Activated naive CD4-positive, alpha-beta T cell (primary cell): ENCODE measurements at places on chromosomes 3 and 15.

DNA sequence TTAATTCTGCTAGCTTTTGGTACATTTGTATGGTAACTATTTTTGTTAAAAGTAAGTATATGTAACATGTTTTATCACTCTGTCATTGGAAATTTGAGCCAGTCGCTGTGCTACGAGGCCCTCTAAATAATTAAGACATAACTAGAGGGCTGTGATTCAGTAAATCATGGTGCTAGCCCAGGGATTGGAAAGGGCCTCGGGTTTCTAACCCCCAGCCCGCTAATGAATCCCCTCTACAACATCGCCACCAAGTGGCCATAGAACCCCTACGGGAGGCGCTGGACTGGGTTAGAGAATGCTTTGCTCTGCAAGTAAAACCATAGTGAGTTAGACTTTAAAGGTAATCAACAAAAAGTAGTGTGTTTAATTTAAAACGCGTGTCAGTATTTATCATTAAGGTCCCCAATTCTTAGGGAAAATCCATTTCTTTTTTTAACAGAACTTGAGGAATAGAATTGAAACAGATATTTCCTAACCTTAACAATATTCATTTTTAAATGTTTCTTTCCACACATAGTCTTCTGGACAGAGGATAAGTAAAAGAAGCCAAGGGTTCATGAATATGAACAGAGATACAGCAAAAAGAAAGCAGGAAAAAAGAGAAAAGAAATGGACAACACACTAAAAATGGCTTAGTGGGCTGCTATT lies 744.7 kb downstream of the EPHA3 start:
- no peak for DNase-seq

- DNase-seq = no peak
Observed at GRCh38 chr3:112822064-112823055, 24.3 kb downstream of the CD200R1L start.

GRCh38 chr3:63352008-63352279 lies 73.8 kb downstream of the SYNPR start:
- no peak for DNase-seq

DNA sequence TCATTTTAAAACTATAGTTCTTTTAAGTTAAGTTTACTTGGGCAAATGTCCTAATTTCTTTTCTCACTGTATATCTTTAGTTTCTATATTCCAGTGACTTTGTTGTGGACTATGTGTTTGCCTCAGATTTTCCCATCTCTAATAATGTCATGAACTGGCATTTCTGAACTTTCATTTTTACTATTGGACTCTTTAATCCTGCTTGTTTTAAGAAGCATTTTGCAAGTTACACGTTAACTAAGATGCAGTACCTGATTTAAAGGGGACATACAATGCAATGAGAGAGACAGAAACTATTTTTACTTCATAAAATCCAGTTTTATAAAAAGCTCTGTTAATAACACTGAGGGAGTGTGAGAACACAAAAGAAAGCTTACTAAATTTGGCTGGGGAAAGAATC lies 58.6 kb upstream of the PHLDB2 start:
- DNase-seq = no peak

GRCh38 chr15:70437882-70438451 lies 325.4 kb downstream of the UACA start:
- DNase-seq = no peak

DNA sequence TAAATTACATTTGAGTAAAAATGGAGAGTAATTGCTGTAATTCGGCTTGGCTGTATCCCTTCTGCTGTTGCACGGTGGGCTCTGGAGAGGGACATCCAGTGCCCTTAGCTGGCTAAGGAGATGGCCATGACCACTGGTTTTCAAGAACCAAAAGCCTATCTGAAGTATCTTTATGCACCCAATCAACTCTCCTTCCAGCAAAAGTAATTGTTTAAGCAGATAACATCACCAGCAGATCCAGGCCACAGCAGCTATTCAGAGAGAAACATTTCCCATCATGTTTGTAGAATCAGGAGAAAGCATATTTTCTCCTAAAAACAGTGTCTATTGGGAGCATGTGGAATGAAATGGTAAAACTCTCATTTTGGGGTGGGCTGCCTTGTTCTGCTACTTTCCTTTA lies 514.5 kb upstream of the RGMA start:
- DNase-seq = no peak

DNA sequence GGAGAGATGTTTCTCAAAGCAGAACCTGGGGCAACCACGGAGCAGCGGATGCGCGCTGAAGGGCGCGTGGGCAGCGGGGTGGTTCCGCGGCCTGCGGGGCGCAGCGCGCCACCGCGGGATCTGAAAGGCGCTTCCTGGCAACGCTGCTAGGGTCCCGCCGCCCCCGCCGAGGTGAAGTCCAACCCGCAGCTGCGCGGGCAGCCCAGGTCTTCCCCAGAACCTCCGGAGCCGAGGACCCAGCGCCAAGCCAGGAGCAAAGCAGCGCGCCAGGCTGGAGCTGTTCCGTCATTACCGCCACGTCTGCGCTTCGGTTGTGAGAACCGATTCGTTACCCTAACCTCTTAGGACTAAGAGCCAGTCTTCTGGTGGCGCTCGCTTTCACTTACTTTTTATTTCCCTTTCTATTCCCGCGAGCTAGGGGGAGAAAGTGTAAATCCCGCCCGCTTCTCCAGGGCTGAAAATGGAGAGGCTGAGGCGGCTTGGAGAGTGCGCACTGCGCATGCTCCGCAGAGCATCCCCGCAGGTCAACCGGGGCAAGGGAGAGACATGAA lies 3.2 kb upstream of the GABRG3 start:
- DNase-seq = no peak

DNA sequence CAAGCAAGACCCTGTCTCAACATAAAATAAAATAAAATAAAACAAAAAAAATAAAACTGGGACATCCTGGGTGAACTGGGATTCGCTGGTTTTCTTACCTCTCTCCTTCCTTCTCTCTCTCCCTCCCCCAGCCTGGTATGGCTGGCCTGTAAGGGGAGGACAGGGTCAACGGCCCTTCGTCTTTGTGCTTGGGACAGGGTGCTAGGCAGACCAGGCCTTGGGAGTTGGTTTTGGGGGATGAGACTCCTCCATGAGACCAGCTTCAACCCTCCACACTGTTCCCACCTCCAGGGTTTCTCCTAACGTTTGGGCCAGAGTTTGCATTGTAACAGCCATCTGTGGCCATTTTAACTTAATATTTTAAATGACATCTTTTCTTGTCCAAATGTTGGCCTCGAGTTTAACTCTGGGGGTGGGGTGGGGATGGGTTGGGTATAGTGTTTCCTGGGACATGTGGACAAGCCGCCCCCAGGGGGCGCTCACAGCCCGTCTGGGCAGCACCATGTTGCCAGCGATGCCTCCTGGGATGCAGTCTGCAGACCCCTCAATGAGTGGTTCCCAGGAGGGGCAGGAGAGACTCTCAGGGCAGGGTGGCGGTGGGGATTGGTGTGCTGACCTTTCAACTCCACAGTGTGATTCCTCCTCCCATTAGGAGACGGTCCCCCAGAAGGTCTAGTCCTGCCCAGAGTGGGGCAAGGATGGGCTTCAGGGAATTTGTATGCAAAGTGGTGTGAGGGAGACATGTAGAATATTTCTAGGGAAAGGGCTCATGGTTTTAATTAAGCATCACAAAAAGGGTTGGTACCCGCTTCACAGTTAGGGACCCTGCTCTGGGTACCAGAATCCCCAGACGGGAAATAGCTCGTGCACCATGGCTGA lies 37.7 kb upstream of the LCTL start:
- peak; percentile 49 for DNase-seq

DNA sequence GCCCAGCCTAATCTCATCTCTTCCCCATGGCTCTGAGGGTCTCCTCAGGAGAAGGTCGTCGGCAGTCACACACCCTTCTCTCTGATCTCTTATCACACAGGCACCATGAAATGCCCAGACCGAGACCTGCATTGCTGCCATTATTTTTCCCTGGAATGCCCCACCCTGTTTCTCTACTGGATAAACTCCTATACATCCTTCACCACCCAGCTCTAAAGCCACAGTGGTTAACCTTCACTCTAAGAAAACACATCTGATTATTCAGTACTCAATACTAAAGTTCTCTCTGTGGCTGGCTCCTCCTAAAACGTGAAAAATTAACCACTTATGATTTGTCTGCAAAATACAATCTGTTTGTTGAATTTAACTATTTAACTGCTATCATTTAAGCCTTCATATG lies 43.3 kb downstream of the RORA start:
- no peak for DNase-seq

DNA sequence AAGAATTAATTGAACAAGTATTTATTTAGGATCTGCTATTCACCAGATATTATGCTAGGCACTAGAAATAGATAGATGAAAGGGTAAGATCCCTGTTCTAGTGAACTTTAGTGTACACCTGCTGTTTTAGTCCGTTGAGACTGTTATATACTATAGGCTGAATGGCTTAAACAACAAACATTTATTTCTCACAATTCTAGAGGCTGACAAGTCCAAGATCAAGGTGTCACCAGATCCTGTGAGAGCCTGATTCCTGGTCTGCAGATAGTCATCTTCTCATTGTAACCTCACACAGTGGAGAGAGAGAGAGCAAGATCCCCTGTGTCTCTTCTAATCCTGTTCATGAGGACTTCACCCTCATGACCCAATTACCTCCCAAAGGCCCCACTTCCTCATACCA lies 281.4 kb upstream of the KCNH8 start:
- no peak for DNase-seq

- DNase-seq = no peak
Observed at GRCh38 chr3:15113471-15113870, 14.5 kb upstream of the RBSN start.

GRCh38 chr3:125115640-125116039 lies 59.8 kb upstream of the HEG1 start:
- no peak for DNase-seq

DNA sequence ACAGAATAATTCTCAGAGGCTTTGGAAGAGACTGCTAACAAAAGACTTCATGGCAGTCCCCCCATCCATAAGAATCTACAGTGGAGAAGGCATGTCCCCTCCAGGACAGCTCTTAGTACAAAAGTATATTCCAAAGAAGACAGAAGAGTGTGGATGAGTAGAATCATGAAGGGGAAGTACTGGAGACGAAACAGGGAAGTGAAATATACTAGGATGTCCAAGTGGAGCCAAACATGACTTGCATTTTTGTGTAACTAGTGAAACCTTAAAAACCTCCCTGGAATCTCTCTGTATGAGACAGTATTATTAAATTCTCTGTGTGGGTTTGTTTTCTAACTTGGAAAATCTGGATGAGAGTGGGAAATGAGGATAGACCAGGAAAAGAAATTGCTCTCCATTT lies 312.4 kb downstream of the RSL24D1 start:
- DNase-seq = no peak

DNA sequence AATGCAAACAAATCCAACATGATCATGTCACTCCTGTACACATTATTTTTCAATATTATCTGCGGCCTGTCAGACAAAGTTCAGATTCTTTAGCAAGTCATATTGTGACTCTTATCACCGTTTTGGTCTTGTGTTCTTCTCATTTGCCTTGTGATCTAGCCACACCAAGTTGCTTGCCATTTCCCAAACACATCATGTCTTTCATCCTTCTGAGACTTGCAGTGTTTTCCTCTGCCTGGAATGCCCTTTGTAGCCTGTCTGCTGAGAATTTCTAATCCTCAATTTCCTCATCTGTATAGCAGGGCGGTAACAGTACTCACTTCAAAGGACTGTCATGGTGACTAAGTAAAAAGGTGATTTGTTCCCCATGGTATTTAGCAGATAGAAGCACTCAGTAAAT lies 135.0 kb downstream of the GREM1 start:
- DNase-seq = no peak

GRCh38 chr3:178058629-178059028 lies 477.6 kb upstream of the KCNMB2 start:
- no peak for DNase-seq

- DNase-seq = no peak
Observed at GRCh38 chr3:9473496-9474065, 76.2 kb downstream of the SETD5 start.

- DNase-seq = no peak
Observed at GRCh38 chr15:31402003-31402402, 75.4 kb downstream of the KLF13 start.

- no peak for DNase-seq
Observed at GRCh38 chr3:123036352-123037014, 8.9 kb upstream of the SEMA5B start.

DNA sequence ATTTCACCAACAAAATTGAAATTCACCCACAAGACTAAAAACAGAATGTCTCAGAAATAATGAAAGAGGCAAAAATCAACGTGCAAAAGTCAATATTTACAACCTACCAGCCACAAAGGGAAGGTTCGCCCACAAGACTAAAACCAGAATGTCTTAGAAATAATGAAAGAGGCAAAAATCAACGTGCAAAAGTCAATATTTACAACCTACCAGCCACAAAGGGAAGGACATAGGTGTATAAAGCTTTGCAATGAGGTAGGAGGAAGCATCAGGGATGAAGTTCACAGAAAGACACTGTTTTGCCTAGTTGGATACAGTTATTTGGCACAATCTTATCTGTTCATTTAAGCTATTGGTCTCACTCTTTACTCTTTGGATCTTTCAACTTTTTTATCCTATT lies 14.3 kb downstream of the OXTR start:
- DNase-seq = no peak

DNA sequence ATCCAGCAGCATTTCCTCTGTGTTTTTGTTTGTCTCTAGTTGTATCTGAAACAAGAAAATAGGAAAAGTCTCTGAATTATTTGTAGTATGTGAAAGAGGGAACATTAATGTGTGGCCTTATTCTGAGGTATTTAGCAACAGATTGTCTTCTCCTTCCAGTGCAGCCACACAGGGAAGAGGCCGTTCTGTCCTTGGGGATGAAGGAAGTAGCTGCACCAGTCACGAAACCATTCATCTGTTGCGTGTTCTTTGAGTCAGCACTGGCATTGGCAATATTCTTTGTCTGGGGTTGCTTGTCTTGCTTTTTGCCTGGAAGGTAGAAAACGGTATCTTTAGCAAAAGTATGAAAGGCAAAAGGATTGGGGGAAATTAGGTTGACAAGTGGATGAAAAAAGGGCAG lies 91.6 kb downstream of the CDIN1 start:
- no peak for DNase-seq

GRCh38 chr15:73385205-73385604 lies 16.4 kb upstream of the HCN4 start:
- no peak for DNase-seq

- no peak for DNase-seq
Observed at GRCh38 chr3:111106993-111107661, 35.5 kb downstream of the NECTIN3 start.
